Activated CD4-positive, CD25-positive, alpha-beta regulatory T cell (primary cell): ENCODE measurements at places on chromosomes 2 and 18.

DNA sequence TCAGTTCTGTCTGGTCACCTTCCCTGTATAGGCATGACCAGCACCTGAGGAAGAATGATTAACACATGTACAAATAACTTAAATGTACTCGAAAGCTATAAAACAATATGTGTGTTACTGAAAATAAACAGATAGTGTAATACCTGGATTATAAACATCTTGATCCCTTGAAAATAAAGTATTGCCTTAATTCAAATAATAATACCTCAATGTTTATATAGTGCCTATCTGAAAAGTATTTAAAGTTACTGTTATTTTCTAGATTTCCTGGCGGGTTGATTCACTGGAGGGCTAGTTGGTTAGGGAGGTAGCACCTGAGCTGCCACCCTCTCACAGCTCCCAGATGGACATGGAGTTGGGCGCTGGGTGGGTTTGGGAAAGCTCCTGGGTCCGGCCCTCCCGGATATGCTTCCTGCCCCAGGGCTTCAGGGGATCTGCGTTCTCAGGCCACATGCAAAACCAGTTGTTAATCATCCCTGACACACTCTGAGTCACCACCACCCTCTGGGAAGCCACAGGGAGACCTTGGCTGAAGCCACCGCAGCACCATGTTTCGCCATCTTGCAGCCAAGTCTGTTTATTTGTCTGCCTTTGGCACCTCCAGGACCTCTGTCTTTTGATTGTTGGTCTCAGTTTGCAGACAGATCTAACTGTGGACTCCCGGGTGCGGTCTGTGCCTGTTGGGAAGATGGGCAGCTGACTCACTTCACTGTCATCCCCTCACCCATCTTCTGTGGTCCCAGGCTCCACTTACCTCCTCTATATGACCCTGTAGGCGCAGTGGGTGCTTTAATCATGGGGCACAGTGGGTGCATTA is 35.3 kb downstream of the RAB31 start:
- DNase-seq, result no peak

DNA sequence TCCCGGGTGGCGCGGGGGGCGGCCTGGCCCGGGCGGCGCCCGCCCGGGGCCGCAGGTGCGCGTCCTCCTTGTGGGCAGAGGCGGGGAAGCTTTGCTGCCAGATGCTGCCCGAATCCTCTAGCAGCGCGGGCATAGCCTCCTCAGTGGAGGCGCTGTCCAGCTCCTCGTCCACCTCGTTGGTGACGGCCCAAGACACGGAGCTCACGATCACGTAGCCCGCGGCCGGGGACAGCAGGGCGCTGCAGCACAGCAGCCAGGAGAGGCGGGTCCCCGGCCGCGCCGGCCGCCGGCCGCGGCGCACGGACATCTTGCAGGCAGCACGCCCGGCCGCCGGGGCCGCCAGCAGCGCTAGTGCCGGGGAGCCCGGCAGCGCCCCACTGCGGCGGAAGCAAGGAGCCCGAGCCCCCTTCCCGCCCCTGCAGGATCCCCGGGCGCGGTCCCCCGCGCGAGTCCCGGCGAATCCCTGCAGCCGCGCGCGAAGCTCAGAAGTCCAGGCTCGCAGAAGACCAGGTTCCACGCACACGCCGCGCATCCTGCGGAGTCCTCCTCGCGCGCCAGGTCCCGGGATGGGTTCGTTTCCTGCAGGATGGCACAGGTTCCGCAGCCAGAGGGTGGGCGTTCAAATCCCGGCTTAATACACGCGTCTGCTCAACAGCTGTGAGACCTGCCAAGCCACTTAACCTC is at the start of gene CREG2:
CREG2 (minus strand) TSS at position 353 of the 684 bp plus-strand sequence; CDS start at position 307, 46 bp downstream.
- DNase-seq, result peak; percentile 11

- DNase-seq, result no peak
Measured at GRCh38 chr2:207481924-207482323, 47.8 kb upstream of the CREB1 start.

DNA sequence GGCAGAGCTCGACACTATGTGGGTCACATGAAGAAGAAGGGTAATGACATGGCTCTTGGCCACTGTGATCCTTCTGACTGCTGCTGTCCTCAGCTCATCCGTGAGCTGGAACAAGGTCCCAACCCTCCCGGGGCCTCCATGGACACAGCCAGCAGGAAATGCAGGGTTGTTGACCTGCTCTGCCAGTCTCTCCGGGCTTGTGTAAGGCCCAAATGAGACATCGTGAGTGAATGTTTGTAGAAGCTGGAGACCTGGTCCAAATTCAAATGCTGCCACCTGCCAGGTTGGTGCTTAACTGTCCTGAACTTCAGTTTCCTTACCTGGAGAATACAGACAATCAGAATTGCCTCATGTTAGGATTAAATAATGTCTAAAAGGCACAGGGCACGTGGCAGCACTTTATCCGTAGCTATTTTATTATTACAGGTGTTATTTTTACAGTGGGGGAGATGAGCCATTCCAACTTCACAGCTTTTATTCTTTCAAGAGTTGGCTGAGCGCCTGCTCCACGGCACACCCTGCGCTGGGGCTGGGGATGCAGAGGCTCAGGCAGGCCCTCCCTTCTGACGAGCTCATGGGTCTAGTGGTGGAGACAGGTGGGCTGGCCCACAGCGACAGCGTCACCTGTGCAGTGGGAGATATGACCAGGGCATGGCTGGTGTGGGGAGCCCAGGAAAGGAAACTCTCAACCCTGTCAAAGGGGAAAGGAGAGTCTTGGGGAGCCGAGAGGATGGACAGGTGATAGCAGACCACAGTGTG is 15.1 kb downstream of the ARHGEF4 start:
- no peak for DNase-seq

- DNase-seq, result no peak
Measured at GRCh38 chr2:189661957-189662321, 680 bp downstream of the ASNSD1 start.

DNA sequence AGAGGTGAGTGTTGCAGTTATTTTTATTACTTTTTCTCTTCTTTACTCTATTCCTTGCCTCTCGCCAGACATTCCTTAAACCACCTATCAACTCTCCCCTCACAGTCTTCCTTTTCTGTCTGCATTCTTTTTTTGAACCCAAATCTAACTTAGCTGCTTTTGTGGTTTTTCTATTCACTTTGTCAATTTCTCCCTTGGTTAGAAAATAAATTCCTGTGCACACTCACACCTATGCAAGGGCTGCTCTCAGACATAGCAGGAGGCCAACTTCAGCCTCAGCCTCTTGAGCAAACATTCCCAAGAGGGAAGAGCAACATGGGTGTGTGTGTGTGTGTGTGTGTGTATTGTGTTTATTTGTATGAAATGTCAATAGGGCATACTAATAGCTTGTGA is 808.6 kb downstream of the RNF144A start:
- no peak for DNase-seq

DNA sequence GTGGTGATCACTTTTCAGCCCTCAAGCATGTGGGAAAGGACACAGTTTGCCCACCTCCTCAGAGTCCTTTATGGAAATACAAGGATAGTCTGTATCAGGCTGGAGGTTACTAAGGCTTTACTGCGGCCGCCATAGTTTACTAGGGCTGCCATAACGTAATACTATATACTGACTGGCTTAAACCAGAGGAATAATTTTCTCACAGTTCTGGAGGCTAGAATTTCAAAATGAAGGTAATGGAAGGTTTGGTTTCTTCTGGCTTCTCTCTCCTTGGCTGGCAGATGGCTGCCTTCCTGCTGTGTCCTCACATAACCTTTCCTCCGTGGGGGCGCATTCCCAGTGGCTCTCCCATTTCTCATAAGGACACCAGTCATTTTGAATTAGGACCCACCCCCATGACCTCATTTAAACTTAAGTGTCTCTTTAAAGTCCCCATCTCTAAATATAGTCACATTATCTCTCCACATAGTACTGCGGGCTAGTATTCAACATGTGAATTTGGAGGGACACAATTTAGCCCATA is 12.5 kb upstream of the ATIC start:
- no peak for DNase-seq

GRCh38 chr2:69188182-69188900 is 175.4 kb downstream of the ANTXR1 start:
- DNase-seq, result no peak

DNA sequence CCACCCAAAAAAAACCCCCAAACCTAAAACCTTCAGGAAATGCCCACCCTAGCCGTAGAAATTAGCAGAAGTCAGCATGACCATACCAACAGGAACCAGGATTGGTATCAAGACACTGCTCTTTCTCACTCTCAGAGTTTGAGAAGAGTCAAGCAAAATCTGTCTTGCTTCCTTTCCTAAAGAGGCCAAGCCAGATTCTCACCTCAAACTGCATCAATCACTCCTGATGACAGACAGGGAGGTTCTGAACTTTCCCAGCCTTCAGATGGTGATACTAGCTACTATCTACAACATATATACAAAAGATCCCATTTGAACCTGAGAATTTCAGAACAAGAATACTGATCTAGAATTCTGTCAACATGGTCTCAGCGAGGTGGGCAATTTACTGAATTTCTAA is 29.7 kb downstream of the CCDC93 start:
- no peak for DNase-seq

DNA sequence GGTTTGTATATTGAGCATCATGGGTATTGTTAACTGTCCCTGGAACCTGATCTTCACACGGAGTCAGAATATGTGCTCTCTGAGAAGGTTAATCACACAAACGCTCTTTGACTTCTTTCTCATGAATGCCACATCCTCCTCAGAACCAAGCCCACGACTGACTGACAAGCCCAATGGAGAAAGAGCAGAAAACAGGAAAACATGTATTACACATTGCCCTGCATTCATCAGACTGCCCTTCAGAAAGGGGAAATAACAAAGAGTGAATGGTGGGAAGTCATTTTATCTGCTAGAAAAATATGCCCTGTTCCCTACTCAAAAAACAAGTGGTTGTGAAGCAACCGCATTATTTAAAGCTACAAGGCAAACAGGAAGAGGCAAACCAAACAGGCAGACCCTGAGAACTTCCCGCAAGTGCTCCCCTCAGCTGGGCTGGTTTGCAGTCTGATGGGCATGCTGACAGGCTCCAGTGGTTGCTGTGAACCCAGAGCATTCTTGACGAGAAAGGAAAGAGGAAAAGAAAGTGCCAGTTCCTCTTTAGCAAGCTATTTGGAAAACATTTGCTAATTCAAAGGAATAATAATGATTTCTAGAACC is 172.9 kb upstream of the SETBP1 start:
- no peak for DNase-seq

DNA sequence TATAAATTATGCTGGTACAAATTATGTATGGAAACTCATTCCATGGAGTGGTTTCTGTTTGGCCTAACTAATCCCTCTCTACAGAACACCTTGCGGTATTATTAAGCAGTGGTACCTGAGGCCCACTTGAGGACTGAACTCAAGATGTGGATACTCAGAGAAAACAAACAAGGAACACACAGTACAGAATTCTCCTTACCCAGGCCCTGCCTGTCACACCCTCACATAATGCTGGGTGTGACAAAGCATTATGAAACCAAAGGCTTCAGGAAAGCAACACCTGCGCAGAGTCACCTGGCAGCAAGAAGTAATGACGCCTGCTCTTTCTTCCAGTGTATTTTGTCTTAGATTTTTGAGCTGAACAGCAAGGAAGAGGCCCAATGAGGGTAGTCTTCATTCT is 264.7 kb downstream of the PAX3 start:
- no peak for DNase-seq

- DNase-seq, result no peak
Measured at GRCh38 chr2:102048465-102048864, 56.7 kb downstream of the IL1R2 start.

DNA sequence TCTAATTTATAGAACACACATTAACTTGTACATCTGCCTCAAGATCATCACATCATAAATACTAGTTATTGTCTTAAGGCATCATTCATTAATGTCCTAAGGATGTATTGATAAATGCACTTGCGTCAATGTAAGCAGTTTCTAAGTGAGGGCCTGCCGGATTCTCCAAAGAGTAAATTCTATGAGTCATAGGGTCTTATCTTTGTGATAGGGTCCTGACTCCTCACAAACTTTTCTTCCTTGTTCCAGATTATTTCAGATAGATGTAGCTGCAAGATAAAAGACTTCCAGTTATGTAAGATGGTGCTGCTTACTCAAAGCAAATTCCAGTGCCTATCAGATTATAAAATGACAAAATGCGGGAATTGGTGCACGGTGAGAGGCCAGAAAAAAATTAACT is 315.0 kb upstream of the SLC39A10 start:
- DNase-seq, result no peak

- DNase-seq, result no peak
Measured at GRCh38 chr2:134936691-134937090, 18.1 kb downstream of the CCNT2 start.

GRCh38 chr2:142862847-142863246 is 14.6 kb upstream of the KYNU start:
- no peak for DNase-seq

- DNase-seq, result no peak
Measured at GRCh38 chr2:173223871-173224270, 130.8 kb upstream of the CDCA7 start.

DNA sequence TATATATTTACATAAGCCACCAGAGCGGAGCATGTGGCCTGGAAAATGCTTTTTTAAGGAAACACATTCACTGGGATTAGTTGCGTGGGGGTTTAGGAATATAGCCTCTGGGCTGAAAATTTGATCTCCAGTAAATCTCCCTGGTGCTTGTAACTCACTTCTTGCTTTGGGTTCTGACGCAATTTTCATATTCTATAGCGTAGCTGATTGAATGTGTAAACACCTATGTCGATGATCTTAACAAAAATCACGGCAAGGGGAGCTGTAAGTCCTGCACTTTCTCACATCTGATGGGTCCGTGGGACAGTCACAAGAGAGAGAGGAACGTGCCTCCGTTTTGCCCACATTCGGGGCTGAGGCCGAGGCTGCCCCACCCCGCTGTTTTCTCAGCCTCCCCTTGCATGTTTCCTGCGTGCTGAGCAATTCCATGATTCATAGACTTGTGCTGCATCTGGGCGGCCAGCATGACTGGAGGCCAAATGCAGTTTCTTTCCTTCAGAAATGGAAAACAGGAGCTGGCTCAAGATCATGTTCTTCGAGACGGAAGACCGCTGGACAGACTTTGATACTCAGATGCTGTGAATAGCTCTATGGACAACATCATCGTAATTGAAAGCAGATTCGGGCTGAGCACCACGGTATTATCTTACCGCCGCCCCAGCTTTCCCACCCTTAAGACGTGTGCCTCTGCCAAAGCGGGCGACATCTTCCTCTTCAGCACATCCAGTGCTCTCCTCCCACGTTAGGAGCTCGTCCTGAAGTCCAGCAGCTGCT is 109.2 kb downstream of the TMEM18 start:
- DNase-seq, result no peak
